CD4-positive, alpha-beta T cell treated with Interleukin-10 for 1 hour (primary cell): ENCODE measurements at places on chromosomes 13 and 19.
A peak's percentile ranks its signal among the peaks of the same experiment; 100 is the strongest.

DNA sequence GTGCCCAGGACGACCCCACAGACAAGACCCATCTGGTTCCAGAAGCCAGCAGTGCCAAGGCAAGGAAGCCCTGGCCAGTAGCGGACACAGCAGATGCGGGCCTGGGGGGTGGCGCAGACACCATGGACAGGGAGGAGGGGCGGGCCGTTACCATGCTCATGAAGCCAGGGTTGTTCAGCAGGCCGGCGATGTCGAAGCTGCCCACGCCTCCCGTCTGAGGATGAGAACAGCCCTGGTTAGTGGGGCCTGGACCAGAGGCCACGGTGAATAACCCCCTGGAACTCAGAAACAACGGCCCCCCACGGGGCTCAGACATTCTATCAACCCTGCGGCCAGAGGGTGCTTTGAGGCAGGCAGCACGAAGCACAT, 21.5 kb upstream of the SLC39A3 start:
- DNase-seq, result no peak

DNA sequence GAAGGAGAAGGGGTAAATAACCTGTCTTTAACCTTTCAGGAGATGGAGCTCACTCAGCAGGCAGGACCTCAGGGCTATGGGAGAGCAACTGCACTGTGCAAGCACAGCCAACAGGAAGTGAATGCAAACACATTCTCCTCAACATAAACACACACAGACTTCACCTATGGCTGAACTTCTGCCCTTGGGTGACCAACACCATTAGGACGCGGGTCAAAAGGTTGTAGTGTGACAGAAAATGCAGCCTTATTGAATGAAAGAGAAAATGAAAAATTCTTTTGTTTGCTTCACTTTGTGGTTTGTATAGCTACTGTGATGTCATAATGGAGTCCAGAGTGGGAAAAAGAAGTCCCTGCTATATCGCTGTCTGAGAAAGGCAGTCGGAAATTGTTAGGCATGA, 323.0 kb downstream of the NDFIP2 start:
- DNase-seq, result no peak

GRCh38 chr19:15629003-15629880, 11.5 kb upstream of the CYP4F3 start:
- peak; percentile 86 for DNase-seq

GRCh38 chr19:47573071-47574026, at the start of gene ZNF541:
Gene ZNF541 (minus strand): TSS chr19:47573148. CDS start chr19:47555856, 17,292 bp downstream.
- peak; percentile 90 for DNase-seq

- DNase-seq, result no peak
Observed at GRCh38 chr13:27398360-27398759, 26.1 kb upstream of the GTF3A start.

- DNase-seq, result peak; percentile 70
Observed at GRCh38 chr13:19864024-19864745, 736 bp upstream of the ZMYM5 start.

DNA sequence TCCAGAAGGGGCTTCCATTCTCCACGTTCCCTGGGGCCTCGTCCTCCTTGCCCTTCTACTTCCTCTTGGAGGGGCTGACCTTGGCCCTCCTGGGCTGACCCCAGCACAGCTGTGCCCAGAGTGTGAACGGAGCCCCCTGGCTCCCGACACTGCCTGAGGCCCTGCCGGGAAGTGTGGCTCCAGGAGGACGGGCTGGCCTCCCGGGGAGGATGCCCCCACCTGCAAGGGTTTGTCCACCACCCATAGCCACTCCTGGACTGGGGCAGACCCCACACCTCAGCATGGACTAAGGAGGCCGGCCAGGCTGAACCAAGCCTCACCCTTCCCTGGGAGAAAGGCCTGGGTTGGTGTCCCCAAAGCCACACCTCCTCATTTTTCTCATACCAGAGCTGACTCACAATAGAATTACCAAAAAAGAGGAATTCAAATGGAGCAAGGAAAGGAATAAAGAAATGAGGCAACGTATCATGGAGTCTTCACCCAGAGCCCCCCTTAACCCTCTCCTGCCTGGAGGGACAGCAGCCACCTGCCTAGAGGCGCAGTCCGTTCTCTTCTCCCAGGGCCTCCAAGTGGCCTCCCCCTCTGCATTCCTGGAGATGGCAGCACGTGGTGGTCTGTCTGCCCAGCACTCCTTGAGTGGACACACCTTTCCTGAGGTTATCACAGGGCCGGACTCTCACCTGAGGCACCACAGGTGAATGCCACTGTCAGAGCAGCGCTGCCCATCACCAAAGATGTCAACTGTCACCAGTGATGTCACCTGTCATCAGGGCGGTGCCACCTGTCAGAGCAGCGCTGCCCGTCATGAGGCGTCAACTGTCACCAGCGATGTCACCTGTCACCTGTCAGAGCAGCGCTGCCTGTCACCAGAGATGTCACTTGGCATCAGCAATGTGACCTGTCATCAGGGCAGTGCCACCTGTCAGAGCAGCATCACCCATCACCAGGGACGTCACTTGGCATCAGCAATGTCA, 3.1 kb upstream of the C13orf46 start:
- no peak for DNase-seq

GRCh38 chr13:26412263-26412662, 145.2 kb upstream of the WASF3 start:
- DNase-seq, result no peak

DNA sequence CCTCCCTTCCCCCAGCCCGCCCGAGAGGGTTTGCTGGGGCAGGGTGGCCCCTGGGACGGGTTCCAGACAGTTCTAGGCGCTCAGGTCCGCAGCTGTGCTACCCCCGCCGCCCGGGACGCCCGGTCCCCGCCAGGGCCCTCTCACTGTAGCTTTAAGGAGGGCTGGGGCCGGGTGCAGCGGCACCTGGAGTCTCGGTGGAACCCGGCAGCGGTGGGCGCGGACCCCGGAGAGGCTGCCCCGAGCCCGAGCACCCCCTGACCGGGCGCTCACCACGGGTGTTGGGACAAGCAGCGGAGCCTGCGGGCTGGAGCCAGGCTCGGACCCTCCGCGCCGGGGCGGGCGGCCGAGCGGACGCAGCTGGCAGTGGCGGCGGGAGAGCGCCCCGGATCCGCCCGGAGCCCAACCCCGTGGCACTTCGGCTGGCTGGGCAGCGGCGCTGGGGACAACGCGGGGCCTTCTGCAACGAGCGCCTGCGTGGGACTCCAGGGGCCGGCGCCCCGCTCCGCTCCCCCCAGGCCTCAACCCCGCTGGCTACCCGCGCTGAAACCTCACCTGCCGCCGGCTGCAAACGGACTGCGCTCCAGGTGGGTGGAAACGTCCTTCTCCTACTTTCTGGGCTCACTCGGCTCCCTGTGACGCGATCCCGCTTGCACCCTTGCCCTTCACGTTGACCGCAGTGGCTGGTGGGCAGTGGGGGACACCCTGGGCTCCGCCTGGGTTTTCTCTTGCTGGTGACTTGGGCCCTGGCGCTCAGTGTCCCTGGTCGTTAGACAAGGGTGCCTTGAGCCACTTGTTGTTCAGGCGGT, 81.1 kb downstream of the ZNF429 start:
- no peak for DNase-seq

- DNase-seq, result no peak
Observed at GRCh38 chr13:23751195-23751594, 138.0 kb downstream of the MIPEP start.

GRCh38 chr13:24827799-24828198, 63.8 kb downstream of the RNF17 start:
- DNase-seq, result no peak

DNA sequence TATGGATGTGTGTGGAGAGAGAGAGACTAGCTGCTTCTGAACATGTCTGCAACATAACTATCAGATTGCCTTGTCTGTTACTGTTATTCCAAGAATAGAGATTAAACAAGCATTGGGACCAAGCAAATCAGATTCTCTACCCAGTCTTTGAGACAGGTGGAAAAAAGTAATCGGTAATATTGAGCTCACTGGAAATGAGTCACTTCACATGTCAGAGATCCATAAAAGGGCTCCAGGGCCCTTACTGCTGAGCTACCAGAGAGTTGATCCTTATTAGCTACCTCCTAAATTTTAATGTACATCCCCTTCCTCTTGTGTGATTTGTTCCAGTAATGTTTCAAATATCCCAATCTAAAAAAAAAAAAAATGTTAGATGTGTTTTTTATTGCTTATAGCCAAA, 2118.0 kb downstream of the PCDH9 start:
- no peak for DNase-seq

DNA sequence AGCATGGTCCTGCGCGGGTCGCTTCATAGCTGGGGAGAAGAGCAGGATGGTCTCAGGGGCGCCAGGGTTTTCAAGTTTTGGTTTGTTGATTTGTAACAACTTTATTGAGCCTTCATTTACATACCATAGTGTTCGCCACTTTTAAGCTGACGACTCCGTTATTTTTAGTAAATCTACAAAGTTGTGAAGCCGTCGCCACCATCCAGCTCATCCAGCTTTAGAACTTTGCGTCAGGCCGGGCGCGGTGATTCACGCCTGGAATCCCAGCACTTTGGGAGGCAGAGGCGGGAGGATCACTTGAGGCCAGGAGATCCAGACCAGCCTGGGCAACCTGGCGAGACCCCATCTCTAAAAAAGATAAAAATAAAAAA, 404 bp downstream of the C19orf44 start:
- DNase-seq, result no peak

DNA sequence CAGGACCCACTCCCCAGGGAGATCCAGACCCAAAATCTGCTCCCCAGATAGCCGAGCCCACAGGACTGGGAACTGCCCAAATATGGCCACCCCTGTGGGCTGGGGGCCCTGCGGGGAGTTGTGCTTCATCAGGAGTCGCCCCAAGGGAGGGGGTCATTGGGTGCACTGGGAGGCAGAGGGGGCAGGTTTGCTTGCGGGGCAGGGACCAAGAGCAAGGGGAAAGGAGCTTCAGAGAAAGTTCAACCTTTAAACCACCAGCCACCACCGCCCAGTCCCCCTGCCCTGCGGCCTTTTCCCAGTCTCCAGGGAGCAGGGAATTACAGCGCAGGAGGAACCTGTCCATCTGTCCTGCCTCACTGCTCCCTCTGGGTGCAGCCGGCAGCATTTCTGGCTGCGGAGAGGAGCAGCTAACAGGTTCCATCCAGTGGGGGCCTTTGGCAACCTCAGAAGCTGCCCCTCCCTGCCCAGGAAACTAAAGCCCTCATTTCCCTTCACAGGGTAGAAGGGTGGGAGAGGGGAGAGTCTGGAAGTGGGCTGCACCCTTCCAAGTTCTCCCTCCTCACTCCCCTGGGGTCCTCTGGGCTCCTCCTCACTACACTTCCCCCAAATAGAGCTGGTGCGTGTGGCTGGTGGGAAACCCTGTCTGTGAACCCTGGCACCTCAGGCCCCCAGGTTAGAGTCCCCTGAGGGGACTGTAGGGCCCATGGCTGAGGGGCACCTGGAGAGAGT, 13.8 kb upstream of the ASF1B start:
- DNase-seq, result no peak

DNA sequence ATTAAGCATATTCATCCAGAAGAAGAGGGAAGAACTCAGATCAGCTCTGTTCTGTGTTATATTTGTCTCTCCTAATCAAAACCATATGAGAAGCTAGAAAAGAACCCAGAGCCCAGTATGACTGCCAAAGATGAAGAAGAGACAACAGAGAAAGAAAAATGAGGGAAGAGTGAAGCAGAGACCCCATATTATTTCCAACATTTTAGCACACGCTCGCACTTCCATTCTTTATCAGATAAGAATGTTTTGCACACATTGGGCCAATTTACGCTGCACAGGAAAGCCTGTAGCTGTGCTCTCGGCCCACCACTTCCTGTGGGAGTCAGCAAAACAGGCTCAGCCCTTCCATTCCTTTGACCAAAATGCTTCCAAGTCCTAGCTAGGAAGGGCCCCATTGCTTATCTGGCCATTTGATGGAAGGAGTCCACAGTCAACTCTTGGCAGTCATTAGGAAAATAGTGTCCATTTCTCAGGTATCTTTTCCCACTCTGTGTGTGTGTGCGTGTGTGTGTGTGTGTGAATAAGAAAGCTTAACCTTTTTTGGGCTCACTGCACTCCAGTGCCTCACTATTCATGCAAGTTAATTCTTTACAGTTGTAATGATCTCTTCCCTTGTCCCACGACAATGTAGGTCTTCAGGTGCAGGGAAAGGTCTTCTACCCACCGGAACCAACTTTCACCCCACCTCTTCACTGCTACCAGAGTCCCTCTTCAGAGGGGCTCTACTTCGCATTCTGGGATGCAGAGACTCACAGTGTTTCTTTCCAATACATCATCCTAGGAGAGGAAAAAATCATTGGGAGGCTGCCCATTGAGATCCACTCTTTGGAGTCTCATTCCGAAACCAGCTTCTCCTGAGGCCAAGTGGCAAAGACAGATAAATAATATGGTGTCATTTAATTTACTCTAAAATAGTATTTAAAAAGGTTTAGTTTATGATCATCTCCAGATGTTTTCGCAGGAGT, 237.5 kb downstream of the COG6 start:
- peak; percentile 13 for DNase-seq

GRCh38 chr19:19227217-19227616, 15.5 kb downstream of the NCAN start:
- DNase-seq, result no peak

GRCh38 chr13:40874138-40874779, 84.8 kb downstream of the SLC25A15 start:
- no peak for DNase-seq

DNA sequence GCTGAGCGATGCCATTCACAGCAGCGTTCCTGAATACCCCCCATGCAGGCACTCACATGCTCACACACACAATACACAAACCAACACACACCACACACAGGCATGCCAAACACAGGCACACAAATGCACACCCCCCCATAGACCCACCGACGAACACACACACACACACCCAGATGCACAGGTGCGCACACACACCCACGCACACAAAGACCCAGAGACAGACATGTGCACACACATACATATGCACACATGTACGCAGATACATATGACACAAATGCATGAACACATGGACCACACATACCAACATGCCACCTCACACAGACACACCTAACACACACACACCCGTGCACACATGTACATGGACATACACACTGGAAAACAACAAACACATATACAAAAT, 7.0 kb upstream of the CSNK1G2 start:
- DNase-seq, result no peak

DNA sequence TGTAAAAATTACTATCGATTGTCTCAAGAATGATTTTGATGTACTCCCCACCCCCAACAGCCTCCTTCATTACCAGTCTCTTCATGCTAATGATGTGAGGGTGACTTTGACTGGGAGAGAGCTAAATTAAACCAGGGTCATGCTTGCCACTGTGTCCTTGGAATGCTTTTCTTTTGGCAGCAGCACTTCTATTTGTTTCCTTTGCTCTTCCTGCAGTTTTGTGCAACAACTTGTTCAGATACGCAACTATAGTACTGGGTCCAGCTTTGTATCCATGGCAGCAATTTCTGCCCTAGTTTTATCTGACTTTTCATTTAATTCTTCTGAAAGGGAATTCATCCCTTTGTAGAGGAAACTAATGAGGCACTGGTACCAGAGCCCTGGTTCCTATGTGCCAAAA, 2792.1 kb downstream of the PCDH9 start:
- DNase-seq, result no peak

GRCh38 chr19:10644260-10645007, 9.7 kb upstream of the ILF3 start:
- peak; percentile 86 for DNase-seq

- no peak for DNase-seq
Observed at GRCh38 chr13:110817143-110817542, 97.7 kb downstream of the ANKRD10 start.

- DNase-seq, result no peak
Observed at GRCh38 chr13:74111399-74111798, 22.8 kb downstream of the KLF12 start.
